ENCODE measurements at places on chromosomes 13 and 19.

DNA sequence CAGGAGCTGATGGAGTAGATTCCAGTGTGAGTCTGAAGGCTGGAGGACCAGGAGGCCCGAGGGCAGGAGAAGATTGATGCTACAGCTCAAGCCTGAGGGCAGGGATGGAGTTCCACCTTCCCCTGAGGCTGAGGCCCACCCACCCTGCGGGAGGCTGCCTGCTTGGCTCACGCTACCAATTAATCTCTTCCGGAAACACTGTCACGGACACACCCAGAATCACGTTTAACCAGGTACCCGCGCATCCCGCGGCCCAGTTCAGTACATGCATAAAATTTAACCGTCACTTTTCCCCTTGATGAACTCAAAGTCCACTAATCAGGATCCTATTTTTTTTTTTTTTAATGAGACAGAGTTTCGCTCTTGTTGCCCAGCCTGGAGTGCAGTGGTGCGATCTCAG is 5.2 kb upstream of the ZNF628 start:
- DNase-seq, result no peak

- no peak for DNase-seq
Measured at GRCh38 chr13:40336228-40337221, 329.9 kb downstream of the FOXO1 start.

GRCh38 chr13:49454388-49455006 is 10.4 kb downstream of the SETDB2 start:
- DNase-seq, result no peak

DNA sequence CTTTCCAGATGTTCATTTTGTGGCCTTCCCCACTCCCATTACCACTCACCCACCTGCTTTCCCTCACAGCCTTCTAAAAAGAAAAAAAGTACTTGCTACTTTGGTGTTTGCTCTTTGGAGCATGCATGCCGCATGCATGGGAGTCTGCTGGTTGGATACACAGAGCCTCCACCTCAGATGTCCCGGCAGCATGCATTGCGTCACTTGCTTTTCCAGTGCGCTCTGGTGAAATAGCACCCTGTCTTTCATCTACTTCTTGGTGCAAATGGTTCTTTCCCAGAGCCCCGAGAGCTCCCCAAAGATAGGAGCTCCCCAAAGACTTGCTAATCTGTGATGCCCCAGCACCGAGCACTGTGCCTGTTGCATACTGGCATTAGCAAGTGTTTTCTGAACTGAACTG is 333.2 kb upstream of the ZNF507 start:
- DNase-seq, result no peak

GRCh38 chr13:68078874-68079273 is 848.7 kb upstream of the PCDH9 start:
- no peak for DNase-seq

- DNase-seq, result no peak
Measured at GRCh38 chr13:41004875-41005693, 14.0 kb downstream of the ELF1 start.

GRCh38 chr19:40081411-40081810 is 9.3 kb downstream of the ZNF780A start:
- no peak for DNase-seq

- no peak for DNase-seq
Measured at GRCh38 chr19:10936661-10937084, 8.1 kb downstream of the TIMM29 start.

DNA sequence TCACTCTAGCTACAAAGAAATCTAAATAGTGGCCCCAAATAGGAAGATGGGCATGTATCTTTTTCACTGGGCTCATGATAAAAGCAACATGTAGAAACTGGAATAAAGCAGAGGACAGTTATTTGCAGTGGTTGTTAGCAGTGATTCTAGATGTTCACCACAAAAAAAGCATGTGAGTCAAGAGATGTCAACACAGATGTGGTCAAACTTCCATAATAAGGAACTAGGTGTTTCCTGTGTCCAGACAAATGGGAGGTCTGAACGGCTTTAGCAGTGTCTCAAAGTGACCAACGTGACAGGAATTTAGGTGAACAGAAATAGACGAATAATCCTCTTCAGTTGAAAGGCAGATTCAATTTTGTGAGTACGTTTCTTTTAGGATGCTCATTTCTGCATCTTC is 162.7 kb downstream of the TBC1D4 start:
- DNase-seq, result no peak

Data from lower lobe of right lung (tissue), 2 donors.